ENCODE measurements at places on chromosomes 11 and 22.

DNA sequence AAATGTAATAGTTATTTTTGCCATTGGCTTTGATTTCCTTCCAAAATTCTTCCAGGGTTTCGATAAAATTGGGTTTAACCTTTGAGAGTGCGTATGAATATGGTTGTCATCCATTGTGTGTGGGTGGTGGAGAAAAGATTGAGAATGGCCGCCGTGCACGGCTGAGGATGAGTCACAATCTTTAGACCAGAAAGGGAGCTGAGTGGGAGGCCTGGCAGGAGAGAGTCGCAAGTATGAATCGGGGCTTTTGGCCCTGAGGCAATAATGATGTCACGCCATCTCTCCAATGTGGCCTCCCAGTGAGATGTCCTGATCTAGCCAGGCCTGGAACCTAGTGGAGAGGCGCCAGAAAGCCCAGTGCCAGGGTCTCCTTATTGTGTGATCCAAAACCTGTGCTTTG lies 33.1 kb upstream of the SMPD1 start:
- DNase-seq: peak; percentile 89

DNA sequence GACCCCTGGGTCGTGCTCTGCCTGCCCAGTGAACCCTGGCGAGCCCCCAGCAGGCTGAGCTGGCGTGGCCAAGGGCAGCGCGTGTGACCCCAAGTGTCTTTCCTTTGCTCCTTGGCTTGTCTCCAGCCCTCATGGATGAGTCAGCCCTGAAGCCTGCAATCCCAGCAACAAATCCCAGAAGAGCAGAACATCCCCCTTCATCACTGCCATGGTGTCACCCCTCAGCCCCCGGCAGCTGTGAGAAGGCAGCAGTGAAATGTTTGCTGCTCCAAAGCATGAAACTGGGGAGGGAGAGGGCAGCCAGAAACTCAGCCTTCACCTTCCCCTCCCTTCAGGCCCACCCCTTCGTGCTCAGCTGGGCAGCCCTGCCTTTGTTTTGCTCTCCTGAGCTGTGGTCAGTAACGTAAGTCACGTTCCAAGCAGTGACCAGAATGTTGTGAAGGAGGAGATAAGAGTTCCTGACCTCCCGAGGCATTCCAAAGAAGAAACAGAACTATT lies 29.8 kb downstream of the ADAMTS15 start:
- DNase-seq: peak; percentile 97

DNA sequence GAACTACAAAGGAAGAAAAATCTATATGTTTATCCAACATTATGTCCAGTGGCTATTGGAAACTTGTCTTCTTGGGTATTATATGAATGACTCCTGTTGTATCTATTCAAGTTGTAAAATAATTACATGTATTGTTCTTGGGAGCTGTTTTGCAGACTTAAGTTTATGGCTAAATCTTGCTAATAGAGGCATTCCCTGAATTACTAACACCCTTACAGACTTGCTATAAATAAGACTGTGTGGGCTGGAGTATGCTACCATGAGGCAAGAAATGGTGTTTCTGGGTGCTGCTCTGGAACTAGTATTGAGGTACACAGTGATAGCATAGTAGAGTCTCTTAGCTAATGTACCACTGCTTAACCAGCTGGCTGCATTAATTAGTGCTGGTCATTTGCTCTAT lies 155.1 kb downstream of the HIPK3 start:
- DNase-seq: no peak

DNA sequence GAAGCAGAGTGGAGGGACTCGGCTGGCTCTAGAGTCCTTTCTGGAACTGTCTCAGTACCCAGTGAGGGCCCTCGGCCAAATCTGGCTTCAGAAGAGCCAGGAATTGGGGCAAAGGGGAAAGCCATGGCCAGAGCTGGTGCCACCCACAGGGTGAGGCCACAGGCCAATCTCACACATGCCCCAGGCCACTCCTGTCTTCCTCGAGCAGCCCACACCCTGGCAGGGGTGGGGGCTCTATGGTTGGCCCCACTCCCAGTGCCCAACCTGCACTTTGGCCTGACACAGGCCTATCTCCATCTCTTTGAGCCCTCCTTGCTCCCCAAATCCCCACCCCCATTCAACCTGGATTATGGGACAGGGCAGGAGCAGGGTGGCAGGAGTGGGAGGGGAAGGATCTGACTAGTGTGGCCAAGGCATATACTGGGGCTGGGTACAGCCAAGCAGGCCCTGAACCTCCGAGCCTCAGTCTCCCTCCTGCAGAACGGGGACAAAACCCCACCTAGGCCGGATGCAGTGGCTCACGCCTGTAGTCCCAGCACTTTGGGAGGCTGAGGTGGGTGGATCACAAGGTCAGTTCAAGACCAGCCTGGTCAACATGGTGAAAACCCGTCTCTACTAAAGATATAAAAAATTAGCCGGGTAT lies 6.9 kb downstream of the TST start:
- DNase-seq: no peak

DNA sequence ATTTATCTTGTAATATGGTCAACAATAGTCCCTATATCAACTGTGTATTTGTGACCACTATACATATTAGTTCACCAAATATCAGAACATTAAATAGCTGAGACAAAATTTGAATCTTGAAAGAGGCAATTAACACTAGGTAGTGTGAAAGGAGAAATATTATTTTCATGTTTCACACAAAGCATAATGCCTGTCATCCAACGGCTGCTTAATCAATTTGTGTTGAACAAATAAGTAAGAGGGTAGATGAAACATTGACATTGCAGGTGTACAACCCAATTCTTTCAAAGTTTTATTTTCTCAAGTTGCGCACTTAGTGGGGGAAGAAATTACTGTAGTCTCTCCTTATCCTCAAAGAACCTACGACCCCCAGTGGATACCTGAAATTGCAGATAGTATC lies 3.4 kb upstream of the OR8I2 start:
- DNase-seq: no peak

DNA sequence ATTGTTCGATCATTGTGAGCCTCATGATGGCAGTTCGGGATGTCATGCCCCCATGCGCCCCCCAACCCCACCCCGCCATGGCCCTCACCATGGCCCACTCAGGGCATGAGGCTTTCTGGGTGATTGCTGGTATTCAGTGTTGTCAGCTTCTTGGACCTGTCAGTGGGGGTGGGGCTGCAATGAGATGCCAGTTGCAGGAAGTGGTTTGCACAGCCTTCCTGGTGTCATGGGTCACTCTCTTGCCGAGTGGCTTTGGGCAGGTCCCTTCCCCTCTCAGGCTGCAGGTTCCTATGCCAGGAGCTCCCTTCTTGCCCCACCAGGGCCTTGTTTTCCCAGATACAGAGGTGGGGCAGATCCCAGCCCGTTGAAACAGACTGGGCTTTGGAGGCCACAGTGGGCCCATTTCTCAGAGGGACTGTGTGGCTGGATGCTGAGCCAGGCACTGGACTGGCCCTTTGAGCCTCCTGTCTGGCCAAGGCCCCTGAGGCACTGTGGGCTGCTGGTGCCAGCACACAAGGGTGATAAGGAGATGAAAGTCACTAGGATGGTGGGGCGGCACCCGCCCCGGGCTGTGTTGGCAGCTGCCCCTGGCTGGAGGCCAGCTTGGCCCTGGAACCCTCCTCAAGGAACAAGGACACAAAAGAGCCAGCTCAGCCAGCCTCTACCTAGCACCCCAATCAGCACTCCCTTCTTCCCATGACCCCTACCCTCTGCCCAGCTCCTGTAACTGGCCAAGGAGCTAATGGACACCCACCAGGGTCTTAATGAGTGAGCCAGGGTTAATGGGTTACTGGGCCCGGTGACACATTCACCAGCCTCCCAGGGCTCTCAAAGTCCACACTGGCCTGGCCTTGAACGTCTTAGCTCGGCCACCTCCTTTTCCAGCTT lies 1.5 kb upstream of the GGT1 start:
- no peak for DNase-seq

GRCh38 chr11:62452261-62452660 lies 33.4 kb downstream of the SCGB1A1 start:
- no peak for DNase-seq

DNA sequence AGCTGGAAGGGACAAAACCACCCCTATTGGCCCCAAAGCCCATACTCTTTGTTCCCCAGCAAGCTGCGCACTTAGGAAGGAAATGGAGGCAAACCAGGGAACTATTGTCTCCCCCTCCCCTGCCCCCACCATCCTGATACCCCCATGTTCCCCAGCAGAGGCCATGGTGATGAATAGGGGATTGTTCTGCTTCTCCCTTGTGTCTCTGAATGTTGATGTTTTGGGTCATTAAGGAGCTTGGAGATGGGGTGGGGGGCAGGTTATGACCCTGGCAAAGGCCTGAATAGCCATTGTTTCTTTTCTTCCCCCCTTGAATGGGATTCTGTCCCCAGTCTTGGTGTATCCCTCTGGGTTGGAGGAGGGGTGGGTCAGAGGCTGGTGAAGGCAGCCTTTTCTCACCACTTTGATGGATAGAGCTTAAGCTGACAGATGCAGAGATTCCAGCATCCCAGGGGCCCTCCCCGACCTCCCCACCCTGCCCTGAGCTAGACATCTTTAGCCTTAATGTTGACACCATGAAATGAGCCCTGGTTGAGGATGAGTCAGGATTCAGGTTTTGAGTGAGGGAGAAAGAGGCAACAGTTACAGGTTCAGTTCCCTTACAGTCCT lies 8.3 kb downstream of the DTX4 start:
- DNase-seq: no peak

- no peak for DNase-seq
These were observed 65.5 kb downstream of the BCR start for GRCh38 chr22:23245799-23246136.
